ENCODE measurements at places on chromosomes 13 and 19.

DNA sequence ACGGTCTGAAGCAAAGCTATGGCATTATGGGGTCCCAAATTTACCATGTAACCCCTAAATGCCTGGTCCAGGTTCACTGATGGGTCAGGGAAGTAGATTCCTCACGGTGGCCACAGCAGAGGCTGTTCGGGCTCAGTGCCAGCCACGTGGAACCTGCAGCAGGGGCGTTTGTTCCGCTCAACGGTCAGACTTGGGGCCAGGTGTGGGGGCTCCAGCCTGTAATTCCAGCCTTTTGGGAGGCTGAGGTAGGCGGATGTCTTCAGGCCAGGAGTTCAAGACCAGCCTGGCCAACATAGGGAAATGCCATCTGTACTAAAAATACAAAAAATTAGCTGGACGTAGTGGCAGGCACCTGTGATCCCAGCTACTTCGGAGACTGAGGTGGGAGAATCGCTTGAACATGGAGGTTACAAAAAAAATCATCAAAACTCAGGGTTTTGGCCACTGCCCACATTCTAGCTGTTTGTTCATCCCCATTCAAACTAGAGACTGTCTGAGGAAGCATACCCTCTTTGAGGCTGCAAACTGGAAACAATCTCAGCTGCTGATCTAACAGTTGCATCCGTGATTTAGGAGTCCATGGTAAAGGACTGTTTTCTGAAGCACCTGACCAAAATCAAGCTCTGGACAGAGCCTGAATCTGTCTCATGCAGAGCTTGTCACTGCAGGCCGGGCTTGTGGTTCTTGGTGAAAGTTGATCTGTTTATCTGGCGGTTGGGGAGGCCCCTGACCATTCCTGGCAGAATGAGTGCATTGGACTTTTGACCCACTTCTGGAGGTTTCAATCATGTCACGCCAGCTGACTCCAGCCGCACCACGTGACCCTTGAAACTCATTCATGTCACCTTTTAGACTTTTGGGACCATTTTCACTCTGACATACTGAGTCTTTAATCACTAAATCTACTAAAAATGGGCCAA lies 30.2 kb upstream of the ZNF331 start:
- no peak for DNase-seq

DNA sequence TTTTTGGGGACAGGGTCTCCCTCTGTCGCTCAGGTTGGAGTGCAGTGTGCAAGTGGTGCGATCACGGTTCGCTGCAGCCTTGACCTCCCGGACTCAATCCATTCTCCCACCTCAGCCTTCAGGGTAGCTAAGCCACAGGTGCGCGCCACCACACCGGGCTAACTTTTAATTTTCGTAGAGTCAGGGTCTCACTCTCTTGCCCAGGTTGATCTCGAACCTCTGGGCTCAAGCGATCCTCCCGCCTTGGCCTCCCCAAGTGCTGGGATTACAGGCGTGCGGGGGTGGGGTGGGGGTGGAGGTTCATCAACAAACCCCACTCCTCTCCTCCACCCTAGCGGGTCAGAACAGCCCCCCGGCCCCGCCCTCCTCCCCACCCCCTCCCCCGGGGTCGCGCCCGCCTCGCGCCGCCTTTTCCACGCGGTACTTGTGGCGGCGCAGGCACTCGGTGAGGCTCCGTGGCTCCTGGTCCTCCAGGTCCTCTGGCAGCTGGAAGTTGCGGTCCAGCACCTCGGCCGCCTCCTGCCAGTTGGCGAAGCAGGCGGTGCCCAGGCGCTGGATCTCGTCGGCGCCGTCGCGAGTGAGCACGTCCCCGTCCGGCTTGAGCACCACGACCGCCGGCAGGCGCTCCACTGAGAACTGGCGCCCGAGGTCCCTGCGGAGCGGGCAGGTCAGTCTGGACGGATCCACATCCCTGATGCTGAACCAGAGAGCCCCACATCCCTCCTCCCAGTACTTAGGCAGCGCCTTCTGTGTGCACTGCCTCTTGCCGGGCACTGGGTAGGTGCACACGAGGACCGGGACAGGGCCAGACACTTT lies 5.2 kb downstream of the NXNL1 start:
- DNase-seq: no peak

DNA sequence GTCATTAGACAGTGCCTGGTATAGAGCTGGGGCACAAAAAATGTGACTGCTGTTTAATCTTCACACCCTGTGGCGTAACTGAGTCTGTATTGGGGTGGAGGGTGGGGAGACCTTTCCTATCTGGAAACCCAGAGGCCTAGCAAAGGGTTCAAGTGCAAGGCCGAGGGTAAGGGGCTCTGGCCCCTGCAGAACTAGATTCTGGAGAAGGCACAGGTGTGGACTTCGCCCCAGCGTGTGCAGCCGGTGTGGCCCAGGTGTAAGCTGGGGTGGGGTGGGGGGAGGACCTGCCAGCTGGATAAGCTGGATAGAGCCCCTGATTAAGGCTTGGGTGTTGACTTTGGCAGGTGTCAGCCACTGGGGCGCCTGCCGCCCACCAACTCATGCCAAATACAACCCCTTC lies 1.3 kb downstream of the RAB3D start:
- DNase-seq: no peak

- DNase-seq: no peak
These were observed 12.3 kb upstream of the GPR18 start for GRCh38 chr13:99270518-99270917.

DNA sequence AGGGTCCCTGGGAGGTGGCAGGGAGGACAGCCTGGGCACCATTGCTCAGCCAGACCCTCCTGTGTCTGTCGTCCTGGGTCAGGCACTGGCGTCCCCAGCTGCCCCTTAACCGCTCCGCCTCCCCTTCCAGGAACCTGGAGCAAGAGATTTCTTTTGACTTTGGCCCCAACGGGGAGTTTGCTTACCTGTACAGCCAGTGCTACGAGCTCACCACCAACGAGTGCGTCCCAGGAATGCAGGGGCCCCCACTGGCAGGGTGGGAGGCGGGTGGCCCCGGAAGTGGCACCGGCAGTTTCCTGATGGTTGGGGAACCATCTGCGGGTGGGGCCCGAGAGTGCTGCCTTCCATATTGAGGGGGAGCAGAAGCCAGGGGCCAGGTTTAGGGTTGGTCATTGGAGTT lies 13.0 kb downstream of the PRKCSH start:
- DNase-seq: no peak

GRCh38 chr13:27170221-27170515 lies 1.4 kb downstream of the USP12 start:
- DNase-seq: no peak

DNA sequence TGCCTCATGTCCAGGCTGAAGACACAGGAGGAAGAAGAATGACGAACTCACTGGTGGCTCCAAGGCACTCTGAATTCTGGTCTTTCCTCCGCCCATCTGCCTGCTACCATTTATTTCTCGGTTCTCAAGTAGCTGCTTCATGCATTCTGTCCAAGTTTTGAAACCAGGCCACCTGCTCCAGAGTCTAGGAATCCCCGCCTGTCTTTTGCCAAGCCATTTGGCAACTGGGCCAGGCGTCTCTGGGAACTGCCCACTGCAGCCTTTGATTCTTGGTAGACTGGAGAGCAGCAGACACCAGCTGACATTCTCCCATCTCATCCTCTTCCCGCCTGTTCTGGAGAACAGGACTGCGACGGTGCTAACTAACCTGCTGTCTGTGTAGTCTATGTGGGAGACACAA lies 10.8 kb downstream of the SLC35E1 start:
- no peak for DNase-seq

GRCh38 chr13:55067946-55068345 lies 2039.3 kb downstream of the OLFM4 start:
- DNase-seq: no peak

DNA sequence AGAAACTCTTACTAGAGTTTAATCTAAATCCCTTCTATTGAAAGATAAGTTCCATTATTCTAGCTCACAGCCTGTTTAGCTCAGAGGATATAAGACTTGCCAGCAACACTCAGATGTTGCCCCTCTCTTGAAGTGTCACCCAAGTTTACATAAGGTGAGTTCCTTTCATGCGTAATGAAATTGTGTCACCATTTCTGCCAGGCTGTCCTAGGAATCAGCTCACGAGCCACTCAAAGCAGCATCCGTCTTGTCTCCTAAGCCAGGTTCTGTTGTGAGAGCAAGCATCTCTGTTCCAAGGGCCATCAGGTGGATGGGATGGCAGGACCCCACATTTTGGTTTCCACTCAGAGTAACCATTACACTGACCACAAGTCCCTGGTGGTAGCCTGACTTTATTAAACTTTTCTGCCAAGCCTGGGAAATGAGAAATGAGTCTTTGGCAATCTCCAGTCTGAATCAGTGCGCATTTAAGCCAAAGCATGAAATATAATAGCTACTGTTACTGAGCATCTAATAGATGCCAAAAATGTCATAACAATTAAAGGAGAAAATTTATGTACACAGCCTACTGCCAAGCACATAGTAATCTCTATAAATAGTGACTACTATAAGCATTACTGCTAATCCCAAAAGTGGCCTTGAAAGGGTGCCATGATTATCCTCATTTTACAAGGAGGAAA lies 179.6 kb upstream of the MIR17HG start:
- no peak for DNase-seq

- DNase-seq: no peak
These were observed 313.3 kb downstream of the ZNF536 start for GRCh38 chr19:30685426-30686000.

DNA sequence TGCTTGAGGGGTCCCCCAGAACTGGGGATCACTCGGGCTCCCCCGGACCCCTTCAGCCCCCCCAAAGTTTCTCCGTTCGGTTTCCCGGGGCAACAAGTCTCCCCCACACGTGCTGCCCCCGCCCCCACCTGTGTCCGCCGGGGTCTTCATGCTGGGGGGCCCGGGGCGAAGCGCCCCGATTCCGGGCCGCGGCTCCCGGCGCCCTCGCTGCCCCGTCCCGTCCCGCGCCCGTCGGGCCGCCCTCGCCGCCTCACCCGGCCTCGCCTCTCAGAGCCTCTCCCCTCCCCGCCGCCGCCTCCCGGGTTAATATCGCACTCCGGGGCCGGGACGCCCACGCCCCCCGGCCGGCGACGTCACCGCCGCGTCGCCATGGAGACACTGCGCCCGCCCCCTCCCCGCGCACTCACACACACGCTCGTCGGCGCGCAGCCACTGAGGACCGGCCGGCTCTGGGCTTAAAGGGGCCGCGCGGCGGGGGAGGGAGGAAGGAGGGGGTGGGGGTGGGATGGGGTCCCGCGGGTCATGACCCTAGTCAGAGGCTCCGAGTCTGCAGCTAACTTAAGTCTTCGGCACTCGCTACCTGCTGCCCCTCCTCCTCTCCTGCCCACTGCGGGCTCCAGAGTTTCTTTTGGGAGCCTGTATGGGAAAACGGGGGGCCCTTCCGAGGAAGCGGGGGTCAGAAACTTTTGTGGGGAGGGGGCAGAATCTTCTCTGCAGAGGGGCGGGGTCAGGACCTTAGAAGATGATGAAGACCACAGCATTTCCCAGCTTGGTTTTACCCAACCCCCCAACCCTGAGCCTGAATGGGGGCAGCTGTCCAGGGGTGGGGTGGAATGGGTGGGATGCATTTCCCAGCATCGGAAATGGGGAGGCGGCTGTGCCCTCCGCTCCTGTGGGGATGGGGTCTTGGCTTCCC lies at the start of gene ERF:
Gene ERF, minus strand, starts transcription at position 279 of the 916 bp plus-strand sequence. Its CDS starts 129 bp downstream, at position 150.
- peak; percentile 94 for DNase-seq

DNA sequence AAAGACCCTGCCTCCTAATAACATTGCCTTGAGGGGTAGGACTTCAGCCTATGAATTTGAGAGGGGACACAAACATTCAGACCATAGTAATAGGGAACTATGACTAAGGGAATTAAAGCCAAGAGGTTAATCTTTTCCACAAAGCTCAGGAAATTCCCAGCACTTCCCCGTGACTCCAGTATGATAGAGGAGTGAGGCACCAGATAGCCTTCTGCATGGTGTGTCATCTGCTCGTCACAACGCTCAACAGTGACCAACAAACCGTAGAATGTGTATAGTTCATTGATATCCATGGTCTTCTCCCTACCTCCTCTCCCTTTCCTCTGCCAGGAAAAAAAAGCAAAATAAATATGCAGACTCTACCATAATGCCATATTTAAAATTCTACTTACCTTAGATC lies 64.4 kb downstream of the B3GLCT start:
- DNase-seq: no peak

DNA sequence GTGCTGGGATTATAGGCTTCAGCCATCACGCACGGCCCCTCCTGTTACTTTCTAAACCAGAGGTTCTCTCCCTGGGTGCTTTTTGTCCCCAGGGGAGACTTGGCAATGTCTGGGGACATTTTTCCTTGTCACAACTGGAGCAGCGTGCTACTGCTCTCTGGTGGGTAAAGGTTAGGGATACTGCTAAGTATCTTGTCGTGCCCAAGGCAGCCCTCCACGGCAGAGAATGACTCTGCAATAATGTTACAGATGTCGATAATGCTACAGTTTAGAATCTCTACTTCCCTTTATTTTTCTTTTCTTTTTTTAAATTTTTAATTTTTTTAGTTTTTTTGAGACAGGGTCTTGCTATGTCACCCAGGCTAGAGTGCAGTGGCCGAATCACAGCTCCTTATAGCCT lies 38.0 kb downstream of the ADGRE1 start:
- DNase-seq: no peak

GRCh38 chr19:14700711-14701375 lies 11.0 kb downstream of the ZNF333 start:
- no peak for DNase-seq

GRCh38 chr19:48636859-48637448 lies at the start of gene DBP:
Gene DBP, minus strand, starts transcription at chr19:48637379. Its CDS starts 385 bp downstream, at chr19:48636994.
- DNase-seq: peak; percentile 87

- DNase-seq: no peak
These were observed 84.6 kb upstream of the PCDH17 start for GRCh38 chr13:57546942-57547341.

- DNase-seq: no peak
These were observed 607.6 kb downstream of the FGF9 start for GRCh38 chr13:22278336-22278929.

- no peak for DNase-seq
These were observed 90.5 kb downstream of the RNASEH2B start for GRCh38 chr13:51000061-51000460.

- DNase-seq: no peak
These were observed 7.3 kb upstream of the SBK3 start for GRCh38 chr19:55552620-55553019.

- DNase-seq: no peak
These were observed 102.1 kb downstream of the INSR start for GRCh38 chr19:7191946-7192691.

DNA sequence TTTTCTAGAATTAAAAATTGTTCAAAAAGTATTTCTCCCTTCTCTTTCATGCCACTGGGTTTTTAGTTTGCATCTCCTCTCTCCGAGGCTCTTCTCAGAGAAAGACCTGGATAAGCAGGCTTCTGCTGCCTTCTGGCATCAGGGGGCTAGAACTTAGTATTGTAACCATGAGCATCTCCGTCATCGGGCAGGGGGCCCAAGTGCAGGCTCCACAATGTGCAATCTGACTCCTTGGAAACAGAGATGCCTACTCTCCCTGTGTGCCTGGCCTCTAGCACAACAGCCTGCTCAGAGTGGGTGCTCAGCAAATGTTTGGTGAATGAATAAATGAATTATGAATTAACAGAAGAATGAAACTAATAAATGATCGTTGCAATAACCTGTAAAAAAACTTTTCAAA lies 45.6 kb upstream of the MTIF3 start:
- DNase-seq: no peak

DNA sequence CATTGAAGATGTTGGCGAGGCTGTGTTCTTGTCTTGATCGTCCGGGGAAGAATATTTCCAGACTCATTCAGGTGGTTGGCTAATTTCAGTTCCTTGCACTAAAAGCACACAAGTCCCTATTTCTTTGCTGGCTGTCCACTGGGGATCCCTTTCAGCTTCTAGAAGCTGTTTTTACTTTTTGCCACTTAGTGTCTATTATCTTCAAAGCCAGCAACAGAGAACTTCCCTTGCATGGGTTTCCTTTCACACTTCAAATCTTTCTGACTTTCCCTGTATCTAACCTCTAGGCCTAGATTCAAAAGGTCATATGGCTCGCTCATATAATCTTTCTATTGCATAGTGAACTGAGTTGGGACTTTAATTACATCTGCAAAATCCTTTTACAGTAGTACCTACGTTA lies 215.3 kb upstream of the PCDH9 start:
- no peak for DNase-seq
